Common myeloid progenitor, CD34-positive (primary cell): ENCODE measurements at places on chromosomes 5 and 9.

- no peak for DNase-seq
These were observed 169.1 kb upstream of the PIK3R1 start for GRCh38 chr5:68046445-68046844.

- no peak for DNase-seq
These were observed 1495.2 kb upstream of the C9orf72 start for GRCh38 chr9:29068461-29068860.

GRCh38 chr9:134356496-134357470, 30.5 kb downstream of the RXRA start:
- peak; percentile 93 for DNase-seq

DNA sequence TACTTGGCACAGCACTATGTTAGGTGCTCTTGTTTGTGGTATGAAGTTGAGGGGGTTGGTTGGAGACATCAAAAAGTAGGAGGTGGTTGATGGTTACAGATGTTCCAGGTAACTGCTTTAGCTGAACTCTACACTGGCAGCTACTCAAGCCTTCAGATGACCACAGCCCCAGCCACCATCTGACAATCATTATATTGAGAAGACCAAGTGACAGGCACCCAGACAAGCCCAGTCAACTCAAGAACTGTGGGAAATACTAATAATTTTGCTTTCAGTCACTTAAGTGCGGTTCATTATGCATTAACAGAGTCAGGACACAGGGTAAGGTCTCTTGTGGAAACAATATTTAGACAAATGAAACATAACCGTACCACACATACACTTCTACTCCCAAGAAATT, 38.9 kb upstream of the SLIT3 start:
- no peak for DNase-seq

DNA sequence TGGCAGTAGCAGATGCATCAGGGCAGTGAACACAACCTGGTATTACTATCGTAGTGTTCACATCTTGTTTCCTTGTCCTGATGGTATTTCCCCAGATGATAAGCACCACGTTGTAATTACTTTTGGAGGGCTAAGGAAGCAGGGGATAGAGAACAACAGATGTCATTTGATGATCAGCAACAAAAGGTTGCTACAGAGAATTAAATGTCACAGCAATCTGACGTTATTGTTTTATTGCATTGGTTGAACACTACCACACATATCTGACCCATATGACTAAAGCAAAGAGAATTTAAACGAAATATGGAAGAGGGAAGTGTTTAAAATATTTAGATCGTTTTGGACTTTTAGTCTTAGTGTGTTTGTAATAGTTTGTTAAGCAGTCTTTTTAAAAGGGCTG, 408.3 kb downstream of the SH3GL2 start:
- DNase-seq, result no peak

DNA sequence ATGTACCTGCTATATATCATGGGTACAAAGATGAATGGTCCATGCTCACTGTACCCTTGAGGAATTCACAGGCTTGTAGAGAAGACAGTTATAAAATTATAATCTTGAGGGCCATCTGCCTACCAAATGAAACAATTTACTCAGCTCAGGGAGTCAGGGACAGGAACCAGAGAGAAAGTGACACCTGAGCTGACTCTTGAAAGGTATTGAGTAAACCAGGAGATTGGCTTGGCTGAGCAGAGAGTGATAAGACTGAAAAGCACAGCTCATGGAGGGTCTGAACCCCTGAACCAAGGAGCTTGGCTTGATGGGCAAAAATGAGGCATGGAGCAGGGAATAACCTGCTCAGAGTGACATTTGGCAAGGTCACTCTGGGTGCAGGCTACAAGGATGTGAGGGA, 147.3 kb downstream of the FAM114A2 start:
- no peak for DNase-seq

DNA sequence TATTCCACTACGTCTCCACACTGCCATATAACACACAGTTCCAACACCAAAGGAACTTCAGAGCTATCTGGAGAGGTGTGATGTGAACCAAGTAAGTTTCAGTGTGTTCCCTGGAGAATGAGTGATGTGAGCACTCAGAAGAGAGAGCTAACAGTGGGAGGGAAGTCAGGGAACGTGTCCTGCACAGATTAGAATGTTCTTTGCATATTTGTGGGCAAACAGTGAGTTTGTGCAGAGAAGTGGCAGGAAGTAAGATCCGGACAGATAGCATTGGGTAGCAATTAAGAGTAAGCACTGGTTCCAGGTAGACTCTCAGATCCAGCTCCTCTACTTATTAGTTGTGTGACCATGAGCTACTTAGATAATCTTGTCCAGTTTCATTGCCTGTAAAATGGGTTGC, 206.4 kb downstream of the PDZD2 start:
- DNase-seq, result peak; percentile 64

- no peak for DNase-seq
These were observed 78.5 kb downstream of the SEC61B start for GRCh38 chr9:99300603-99301002.

GRCh38 chr9:88773627-88774244, 217.5 kb upstream of the S1PR3 start:
- DNase-seq, result no peak

- DNase-seq, result no peak
These were observed 698 bp downstream of the NFX1 start for GRCh38 chr9:33291031-33291397.
